CD8-positive, alpha-beta memory T cell (primary cell): ENCODE measurements at places on chromosomes 2 and 18.

DNA sequence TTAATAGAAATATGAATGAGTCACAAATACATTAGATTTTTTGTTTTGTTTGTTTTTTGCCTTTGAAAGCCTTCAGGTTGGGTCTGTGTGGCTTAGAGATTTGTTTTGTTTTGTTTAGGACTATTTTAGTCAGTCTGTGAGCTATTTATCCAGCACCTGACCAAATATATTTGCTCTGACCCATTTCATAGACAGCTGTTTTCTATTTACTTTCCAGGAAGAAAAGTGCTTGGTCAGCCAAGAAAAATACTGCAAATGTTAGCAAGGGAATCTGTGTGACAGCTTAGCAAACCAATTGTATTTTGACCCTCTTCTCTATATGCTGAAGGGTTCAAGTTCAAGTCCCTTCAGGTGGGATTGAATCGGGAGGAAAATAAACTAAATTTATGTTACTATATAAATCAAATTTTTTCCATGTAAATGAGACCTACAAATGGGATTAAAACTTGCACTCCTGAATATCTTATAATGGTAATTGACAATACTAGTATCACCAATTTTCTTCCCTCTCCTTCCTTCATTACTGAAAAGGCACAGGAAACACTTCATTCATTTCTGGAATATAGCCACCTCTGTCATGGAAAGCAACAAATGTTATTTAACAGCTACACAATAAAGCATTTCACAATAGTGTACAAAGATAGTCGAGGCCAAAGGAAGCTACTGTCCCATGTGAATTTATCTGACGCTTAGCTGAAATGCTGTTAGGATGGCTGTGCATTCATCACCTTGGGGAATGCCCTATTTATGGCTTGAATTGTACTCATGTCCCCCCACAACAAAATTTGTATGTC lies 23.1 kb upstream of the KLF7 start:
- no peak for DNase-seq

GRCh38 chr2:164694275-164694695 lies 73.0 kb upstream of the GRB14 start:
- no peak for DNase-seq

- DNase-seq = no peak
Observed at GRCh38 chr2:35343135-35343534, 1012.4 kb upstream of the CRIM1 start.

GRCh38 chr2:11876436-11876835 lies 130.0 kb downstream of the LPIN1 start:
- no peak for DNase-seq

DNA sequence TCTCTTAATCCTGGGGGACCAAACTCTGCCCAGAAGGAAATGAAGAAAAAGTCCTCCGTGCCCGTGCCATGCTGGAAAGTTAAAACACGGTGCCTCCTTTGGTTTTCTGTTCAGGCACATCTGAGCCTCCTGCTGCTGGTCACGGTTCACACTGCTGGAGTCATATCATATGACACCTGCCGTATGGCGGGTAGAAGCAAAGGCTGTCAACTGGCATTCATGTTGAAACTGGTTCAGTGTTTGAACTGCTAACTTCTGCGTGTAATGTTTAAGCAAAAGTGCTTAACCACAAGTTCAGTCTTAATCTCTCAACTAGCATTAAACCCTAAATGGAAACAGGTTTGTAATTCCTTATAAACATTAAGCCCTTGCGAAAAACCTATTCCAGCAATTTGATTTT lies 3.1 kb downstream of the STK39 start:
- peak; percentile 16 for DNase-seq

- no peak for DNase-seq
Observed at GRCh38 chr2:27829791-27830190, 58.3 kb downstream of the MRPL33 start.

- DNase-seq = no peak
Observed at GRCh38 chr2:163774862-163775261, 39.1 kb upstream of the FIGN start.
